ENCODE measurements at places on chromosomes 1 and 21.

DNA sequence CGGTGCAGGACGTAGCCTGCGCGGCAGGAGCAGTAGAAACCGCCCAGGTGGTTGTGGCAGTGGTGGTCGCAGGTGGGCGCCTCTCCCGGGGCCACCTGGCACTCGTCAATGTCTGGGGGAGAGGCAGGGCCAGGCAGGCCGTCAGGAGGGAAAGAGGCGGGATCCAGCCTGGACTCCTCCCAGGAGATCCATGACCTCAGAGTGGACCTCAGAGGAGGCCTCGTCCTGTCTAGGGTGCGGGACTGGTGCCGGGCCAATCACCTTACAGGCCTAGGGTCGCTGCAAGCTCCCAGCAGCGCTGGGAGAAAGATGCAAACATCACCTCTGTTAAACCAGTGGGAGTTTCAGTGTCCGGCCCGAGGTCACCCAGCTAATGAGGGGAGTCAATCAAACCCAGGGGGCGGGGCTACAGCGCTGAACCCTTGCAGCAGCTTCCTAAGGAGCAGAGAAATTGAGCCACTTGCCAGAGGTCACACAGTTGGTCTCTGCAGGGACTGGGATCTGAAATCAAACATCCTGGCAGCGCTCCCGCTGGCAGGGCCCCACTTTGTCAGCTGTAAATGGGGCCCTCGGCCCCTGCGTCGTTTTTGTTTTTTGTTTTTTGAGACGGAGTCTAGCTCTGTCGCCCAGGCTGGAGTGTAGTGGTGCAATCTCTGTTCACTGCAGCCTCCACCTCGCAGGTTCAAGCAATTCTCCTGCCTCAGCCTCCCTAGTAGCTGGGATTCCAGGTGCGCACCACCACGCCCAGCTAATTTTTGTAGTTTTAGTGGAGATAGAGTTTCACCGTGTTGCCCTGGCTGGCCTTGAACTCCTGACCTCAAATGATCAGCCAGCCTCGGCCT is 1.4 kb downstream of the MASP2 start:
- DNase-seq, result no peak

DNA sequence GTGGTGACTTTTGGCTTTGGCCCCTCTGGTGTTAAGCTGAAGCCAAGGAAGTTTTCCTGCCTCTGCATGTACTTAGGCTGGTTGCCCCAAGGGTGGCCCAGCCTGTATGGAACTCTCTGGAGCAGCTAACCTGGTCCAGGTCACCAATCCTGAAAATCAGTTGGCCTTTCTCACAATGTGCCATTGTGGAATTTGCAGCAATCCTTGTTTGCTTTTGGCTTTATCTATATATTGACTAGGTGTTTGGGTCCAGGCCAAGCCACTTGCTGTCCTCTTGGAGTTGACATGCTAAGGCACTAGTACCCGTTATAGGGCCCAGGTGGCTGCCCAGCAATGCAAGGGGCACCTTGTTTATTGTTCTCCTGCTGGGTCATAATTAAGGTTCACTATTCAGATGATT is 124.6 kb downstream of the CAMTA1 start:
- no peak for DNase-seq

DNA sequence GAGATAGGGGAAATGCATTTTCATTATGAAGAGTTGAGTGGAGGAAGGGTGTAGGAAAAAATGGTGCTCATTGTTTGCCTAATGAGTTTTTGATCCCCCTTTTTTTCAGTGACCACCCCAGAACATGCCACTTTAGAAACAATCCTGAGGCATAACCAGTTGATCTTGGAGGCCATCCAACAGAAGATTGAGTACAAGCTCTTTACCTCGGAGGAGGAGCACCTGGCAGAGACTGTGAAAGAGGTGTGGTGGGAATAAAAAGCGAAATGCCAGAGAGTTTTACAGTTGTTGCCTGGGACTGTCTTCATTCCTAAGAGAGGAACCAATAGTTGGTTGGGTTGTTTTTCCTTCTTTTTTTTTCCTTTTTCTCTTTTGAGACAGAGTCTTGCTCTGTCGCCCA is 54.3 kb upstream of the EPHA8 start:
- DNase-seq, result no peak

GRCh38 chr1:196259316-196259715 is 348.9 kb downstream of the KCNT2 start:
- no peak for DNase-seq

GRCh38 chr21:41765420-41765821 is 1.4 kb downstream of the RIPK4 start:
- DNase-seq, result no peak

DNA sequence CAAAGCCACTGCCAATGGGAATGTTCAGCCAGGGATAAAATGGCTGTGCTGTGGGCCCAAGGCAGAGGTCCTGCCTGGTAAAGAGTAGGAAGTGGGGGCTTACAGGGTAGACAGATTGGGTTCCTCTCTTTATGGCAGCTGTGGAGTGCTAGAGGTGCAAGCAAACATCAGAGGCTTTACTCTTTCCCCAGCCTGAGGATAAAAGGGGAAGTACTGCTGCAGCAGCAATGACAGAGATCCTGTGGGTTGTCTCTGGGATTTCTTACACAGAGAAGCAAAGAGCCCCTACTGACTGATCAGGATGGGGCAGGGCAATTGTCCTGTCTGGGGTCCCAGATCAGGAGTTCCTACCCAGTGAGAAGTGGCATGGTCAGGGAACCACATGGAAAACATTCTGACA is 54.2 kb downstream of the DRAM2 start:
- no peak for DNase-seq

DNA sequence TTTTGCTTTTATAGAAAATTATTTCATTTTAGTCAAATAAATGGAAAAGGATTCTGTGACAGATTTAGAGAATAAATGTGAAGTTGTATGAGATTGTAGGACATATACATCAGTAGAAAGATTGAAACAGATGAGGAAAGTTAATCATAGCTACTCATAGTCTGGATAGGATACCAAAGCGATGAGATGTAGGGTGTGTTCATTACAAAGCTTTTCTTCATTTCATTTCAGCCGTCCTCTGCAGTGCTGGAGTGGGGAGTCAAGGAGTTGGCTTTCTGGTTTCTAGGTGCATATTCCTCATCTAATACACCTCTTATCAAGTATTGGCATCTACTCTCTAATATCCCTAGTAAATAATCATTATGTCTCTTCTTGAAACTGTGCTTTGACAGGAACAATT is 149.5 kb upstream of the NEGR1 start:
- DNase-seq, result no peak

DNA sequence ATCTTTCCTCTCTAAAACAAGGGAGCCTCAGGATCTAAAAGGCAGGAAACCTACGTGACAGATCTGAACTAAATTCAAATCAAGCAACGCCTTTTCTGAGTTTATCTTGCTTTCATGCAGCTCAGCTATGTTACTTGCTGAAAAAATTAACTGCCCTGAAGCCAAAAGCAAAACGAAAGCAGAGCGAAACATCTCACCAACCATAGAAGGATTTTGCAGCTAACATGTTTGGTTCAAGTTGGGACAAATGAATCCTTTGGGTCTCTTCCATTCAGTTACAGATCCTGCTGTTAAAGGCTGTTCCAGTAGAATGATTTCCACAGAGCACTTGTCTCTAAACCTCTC is 482 bp downstream of the SLC2A5 start:
- DNase-seq, result peak; percentile 58

DNA sequence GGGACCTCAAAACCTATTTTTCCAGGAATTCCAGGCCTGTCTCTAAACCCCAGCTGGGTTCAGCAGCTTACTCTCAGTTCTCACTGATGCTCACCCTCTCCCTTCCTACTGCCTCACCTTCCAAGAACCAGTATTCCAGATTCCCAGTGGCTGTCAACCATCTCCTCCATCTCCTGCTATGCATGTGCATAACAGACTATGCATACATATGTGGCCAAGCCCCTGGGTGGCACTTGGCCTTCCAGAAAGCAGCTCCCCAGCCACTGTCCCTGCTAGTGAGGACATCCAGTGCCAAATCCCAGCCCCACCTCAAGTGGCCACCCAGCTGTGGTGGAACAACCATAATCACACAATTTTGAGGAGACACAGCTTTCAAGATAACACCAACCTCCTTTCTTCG is 475.7 kb upstream of the PKN2 start:
- DNase-seq, result no peak

GRCh38 chr1:100606438-100606837 is 68.5 kb downstream of the GPR88 start:
- DNase-seq, result peak; percentile 39

DNA sequence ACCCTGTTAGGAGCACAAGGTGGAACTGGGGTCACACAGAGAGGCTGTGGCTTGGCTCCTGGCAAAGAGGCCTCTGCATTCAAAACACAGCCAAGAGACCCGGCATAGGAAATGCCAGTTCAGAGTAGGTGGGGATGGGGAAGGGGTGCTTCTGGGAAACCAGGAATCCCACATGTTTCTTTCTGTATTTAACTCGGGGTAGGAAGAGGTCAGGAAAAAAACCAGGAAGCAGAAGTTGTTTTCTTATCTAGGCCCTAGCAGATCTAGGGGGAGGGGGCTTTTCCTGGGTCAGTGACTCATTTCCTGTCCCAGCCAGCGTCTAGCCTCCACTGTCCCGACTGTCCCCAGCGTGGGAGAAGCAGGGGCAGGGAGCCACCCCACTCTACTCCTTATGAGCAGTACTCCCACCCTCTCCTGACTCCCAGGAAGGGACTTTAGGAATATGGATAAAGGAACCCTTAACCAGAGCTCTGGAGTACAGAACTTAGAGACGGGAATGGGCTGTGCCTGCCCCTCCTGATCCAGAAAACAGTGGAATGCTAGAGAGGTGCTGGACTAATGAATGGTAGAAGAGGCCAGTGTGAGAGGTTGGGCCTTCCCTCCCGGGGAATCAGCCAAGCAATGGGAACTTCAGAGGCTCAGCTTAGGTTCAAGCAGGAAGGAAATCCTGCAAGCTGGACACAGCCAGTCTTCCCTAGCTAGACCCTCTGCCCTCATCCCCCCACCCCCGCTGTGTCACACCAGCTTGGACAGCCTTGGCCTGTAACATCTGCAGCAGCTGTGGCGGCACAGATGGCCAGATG is 5.7 kb downstream of the FHL3 start:
- no peak for DNase-seq

DNA sequence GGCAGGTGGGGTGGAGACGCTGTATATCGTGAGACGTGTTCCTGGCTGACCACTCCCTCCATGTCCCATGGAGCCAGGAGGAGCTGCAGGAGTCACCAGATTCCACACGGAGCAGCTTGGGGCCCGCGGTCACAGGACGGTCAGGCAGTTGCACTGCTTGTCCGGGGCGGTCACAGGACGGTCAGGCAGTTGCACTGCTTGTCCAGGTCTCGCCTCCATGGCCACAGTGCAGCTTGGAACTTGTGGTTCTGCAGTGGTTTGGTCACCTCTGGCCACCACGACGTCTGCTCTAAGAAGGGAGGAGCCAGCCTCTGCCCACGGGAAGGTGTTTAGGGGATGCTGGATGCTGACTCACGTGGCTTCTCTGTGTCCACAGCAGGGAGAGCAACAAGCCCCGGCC is 33.0 kb downstream of the SLX9 start:
- DNase-seq, result no peak

DNA sequence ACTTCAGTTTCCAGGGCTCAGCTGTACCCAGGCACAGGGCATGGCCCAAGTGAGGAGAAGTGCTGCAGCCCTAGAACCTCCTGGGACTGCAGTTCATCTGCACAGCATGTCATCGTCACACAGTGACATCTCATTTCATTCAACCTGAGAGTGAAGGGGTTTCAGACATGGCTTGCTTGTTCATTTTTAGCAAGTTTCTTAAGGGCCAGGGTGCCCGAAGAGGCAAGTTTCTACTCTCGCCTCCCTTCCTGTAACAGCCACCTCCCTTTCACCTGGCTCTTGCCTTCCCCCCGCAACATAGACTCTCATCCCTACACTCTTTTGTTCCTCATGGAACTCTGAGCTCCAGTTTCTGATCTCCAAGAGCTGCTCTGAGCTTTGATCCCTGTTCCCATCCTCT is 108.1 kb downstream of the C1orf21 start:
- no peak for DNase-seq

- DNase-seq, result peak; percentile 98
These were observed 79.9 kb downstream of the LACTBL1 start for GRCh38 chr1:22892789-22893188.

DNA sequence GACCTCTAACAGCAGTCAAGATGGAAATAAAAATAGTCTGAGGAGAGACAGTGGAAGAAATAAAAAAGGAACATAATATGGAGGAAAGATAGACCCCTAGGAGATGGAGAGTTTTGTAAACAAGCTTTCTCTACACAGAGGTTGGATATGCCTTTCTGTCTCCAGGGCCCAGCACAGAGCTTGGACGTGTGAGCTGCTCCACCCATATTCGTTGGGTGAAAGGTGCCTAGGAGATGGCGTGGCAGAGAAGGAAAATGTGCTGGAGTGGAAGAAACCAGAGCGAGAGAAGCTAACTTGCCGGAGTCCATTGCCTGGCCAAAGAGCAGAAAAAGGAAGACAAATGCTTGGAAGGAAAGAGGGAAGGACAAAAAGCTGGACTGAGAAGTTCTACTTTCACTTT is 78.3 kb upstream of the LMO4 start:
- no peak for DNase-seq

DNA sequence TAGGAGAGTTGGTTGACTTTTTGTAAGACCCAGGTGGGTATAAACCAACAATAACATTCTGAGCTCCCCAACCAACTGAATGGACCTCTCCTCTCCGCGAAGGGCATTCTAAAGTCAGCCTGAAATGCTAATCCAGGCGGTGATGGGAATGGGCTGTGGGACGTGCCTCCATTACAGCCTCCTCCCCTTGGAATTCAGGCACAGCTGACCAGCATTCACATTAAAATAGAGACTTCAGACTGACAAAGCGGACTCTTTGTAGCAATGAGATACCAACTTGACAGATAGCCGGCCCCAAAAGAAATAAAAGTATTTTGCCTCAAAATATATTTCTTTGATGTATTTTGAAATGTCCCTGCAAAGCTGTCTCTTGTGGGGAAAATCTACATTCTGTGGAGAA is 101.7 kb downstream of the KIF26B start:
- no peak for DNase-seq

- DNase-seq, result no peak
These were observed 147.5 kb downstream of the CACNA1E start for GRCh38 chr1:181630838-181631237.

DNA sequence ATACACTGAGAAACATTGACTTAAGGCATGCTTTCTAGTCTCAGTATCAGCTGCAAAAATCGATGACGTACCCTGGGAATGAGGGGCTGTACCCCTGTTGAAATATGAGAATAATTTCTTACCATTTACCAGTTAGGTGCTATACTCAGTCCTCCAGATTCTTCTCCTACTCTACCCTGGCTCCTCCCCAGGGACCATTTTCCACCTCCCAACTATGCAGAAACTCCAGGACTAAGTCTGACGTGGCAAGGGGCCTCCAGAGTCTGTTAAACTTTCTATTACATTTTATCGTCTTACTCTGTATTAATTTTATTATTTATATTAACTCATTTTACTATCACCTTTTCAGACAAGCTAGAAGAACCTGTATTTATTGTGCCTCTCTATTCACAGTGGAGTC is 124.3 kb downstream of the CYYR1 start:
- no peak for DNase-seq

DNA sequence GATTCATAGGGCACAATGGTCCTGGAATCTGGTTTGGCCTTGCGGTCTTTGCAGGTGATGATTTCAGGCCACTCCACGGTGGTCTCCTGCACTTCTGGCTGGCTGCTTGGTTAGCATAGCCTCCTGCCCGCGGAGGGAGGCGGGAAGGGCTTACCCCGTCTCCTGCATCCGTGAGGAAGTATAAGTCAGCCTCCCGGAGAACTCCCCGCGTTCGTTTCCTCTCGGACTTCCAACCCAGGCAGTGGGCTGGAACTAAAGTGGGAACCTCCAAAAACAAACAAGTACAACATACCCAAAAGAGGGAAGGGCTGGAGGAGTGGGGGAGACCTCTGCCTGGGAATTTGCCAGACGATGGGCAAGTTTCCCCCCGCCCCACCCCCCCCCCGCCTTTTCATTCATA is 939 bp upstream of the CCN1 start:
- DNase-seq, result no peak
